Left kidney (tissue), 8 donors: ENCODE measurements at places on chromosomes 1 and 21.

DNA sequence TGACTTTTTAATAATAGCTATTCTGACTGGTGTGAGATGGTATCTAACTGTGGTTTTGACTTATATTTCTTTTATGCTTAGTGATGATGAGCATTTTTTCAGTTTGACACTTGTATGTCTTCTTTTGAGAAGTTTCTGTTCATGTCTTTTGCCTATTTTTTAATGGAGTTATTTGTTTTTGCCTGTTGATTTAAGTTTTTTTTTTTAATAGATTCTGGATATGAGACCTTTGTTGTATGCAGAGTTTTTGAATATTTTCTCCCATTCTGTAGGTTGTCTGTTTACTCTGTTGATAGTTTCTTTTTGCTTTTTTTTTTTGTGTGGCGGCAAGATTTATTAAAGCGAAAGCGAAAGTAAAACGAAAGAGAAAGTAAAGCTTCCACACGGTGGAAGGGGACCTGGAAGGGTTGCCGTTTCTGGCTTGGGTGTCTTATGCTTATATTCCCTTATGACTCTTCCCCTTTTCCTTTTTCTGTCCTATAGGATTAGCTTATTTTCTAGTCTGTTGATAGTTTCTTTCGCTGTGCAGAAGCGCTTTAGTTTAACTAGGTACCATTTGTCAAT, 67.6 kb downstream of the TBX19 start:
- no peak for DNase-seq

- no peak for DNase-seq
Observed at GRCh38 chr1:88275259-88275862, 408.7 kb upstream of the PKN2 start.

DNA sequence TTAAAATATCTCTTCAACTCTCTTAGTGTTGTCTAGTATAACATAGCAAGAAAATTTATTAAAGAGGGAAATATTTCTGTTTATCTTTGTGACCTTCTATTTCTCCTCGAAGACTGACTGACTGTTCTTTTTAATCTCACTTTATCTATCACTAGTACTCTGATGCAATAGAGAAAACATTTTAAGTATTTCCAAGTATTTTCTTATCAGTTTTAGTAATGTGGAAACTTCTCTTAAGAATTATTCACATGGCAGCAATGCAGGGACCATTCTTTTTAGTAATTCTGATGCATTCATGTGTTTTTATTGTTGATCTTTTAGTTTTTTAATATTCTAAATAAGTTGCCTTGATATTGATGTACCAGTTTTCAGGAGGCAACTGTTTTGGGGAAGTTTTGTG, 115.7 kb downstream of the NEK7 start:
- no peak for DNase-seq

- DNase-seq: no peak
Observed at GRCh38 chr1:87965193-87965592, 636.5 kb downstream of the LMO4 start.

DNA sequence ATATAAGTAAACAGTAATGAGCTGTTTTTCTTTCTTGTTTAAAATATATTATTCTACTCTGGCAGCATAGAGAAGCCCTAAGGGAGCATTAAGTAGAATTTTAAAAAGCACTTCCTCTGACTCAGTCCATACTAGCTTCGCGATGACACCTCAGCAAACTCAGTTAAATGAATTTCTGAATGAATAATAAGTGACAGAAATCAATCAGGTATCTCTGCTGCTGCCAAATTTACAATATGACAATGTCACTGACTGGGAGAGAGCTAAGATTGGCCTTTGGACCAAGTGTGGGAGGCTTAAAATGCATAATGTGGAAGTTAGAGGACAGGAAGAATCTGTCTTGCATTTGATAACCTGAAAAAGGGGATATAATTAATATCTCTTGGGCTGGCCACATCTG, 296.1 kb downstream of the HHIPL2 start:
- DNase-seq: no peak

DNA sequence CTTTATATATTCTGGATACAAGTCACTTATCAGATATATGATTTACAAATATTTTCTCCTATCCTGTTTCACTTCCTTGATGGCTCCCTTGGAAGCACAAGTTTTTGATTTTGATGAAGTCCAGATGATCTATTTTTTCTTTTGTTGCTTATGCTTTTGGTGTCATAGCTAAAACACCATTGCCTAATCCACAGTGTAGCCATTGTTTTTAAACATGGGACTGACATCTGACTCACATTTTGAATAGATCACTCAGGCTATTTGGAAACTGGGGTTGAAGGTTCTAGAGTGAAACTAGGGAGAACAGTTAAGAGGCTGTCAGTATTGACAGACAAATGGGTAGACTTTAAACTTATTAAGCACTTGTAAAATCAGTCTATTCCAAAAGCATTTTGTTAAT, 16.6 kb downstream of the AK4 start:
- DNase-seq: no peak

- DNase-seq: no peak
Observed at GRCh38 chr1:182641561-182641960, 37.4 kb upstream of the RGS16 start.

GRCh38 chr1:223833948-223834347, 11.8 kb downstream of the TP53BP2 start:
- DNase-seq: no peak

DNA sequence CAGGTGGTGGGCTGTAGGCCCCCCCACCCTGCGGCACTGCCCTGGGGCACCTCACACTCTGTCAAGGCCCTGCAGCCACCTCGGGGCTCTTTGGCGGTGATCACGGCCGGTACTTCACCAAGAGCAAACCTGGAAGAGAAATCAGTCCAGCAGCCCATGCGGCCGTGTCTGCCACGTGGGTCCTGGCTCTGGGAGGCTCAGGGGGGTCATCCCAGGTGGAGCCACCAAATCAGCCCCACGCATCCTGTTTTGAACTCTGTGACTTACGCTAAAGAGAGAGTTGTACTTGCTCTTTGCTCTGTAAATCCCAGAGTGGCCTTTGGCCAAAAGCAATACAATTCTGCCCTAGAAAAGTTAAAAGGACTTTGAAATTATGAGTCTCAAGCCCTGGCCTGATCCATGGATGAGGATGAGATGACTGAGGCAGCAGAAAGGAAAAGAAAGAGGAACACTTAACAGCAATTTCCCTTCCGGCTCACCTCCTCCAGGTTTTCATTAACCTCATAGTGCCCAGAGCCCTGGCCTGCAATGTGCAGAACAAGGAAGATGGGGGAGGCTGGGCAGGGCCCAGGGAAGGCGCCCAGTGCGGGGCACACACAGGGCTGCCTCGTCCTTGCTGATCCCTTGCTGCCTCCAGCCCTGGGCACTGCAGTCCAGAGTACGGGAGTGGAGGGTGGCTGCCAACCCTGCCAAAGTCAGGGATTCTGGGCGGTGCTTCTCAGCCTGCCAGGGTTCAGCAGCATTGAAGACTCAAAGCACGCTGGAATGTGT, 337.0 kb downstream of the MATN1 start:
- DNase-seq: no peak

DNA sequence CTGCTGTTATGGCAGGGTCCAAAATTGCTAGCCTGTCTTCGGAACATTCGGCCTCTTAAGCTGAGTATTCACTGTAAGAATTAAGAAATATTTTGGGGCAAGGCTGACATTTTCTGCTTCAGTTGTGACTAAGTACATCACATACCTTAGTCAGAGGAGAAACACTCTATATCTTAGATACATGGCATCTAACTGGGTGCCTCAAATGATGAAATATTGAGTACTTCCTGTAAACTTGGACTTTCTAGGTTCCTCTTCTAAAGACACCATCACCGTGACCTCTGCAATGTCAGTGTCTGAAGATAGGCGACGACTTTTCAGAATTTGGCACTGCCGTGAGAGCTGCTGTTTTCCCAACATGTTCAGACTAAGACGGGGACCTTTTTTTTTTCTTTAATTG, 65.6 kb downstream of the PCBP3 start:
- no peak for DNase-seq

- DNase-seq: no peak
Observed at GRCh38 chr1:244761279-244761678, 74.2 kb upstream of the COX20 start.

- no peak for DNase-seq
Observed at GRCh38 chr1:112599477-112599876, 19.5 kb downstream of the ST7L start.

DNA sequence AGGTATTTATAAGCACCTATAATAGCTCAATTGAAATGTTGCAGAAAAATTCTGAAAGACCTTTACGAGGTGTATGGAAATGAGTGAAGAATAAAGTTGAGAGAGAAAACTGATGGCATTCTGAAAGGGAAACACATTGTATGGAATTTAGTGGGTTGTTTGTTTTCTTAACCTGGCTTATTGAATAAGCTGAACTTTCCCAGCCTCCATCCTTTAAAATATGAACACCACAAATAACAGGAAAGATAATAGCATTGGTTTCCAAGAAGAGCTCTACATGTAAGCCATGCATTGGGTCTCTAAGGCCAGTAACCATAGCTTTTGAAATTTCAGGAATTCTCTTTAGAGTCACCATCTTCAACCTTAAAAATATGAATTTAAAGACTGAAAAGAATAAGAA, 709.0 kb downstream of the USP25 start:
- no peak for DNase-seq

GRCh38 chr21:35328856-35329455, 279.9 kb upstream of the RUNX1 start:
- no peak for DNase-seq

GRCh38 chr1:191483988-191484387, 674.3 kb upstream of the RGS18 start:
- DNase-seq: no peak

DNA sequence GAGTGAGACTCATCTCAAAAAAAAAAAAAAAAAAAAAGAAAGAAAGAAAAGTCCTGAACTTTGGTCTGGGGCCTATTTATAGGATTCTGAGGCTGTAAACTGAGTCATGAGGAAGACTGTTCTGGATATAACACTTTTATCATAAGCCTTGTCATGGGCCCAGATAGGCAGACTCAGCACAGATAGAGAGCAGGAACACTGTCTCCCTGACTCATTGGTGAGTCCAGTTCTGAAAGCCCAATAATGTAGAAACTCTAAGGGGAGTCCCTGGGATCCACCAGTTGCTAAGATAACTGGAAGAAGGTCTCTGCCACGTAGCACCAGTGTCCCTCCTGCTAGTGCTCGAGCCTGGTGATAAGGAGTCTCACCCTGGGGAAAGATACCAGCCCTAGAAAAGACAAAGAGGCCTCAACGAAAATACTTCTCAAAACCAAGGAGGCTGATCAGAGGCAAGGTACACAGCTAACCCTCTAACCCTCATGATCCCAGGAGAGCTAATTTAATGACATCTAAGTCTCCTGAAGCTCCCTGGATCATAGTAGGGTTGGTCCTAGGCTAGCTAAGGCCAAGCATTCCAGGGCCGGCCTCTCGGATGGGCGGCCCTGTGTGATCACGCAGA, 43.5 kb downstream of the LPAR3 start:
- no peak for DNase-seq

GRCh38 chr1:227733751-227734545, 1.2 kb downstream of the JMJD4 start:
- no peak for DNase-seq

- no peak for DNase-seq
Observed at GRCh38 chr1:54859700-54860391, 27.1 kb downstream of the DHCR24 start.

DNA sequence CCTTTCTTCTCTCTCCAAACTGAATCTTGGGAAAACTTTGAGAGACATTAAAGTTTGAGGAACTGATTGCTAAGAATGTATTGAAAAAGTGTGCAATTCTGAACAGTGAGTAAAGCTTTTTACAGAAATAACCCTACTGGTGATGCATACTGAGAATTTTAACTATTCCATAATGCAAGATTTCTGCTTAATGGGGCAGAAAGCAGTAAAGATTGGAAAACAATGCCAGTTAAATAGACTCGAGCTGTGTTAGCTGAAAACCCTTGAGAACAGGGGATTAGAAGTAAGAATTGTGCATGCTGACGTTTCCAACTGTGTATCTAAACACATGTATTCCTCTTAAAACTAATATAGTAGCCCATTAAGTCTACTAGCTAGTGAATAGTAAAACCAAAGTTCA, 1500.2 kb upstream of the PRMT6 start:
- DNase-seq: no peak

DNA sequence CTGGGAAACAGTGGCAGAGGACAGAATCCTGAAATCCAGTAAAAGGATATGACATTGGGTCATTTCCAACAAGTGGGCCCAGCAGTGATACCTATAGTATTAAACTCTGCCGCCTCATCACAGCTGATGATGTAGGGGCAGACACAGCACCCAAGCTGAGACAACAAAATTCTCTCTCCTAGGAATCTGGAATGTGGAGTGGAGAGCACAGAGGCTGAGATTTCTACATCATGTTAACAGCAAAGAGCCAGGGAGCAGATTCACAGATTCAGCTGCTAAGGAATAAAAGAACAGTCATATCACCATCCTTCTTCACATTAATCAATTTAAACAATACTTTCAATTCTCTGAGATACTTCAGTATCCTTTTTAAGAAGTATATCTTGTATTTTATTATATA, 61.9 kb downstream of the CRP start:
- DNase-seq: no peak

GRCh38 chr1:230592848-230593414, 49.4 kb upstream of the COG2 start:
- no peak for DNase-seq

GRCh38 chr1:67515324-67516080, 85.3 kb upstream of the SERBP1 start:
- no peak for DNase-seq

DNA sequence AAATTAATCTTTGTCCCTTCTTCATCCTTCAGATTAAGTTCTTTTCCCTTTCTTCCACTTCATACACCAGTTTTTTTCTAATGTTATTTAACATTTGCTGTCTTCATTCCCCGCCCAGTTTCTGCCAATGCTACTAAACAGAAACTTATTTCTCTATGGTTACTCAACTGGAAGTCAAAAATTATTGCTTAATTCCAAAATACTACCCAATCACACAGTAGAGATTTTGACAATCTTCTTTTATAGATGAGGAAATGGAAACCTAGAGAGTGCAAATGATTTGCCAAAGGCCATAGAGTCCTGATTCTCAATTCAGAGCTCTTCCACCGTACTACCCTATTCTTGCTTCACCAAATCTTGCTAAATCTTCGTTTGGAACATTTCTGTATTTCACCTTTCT, 58.1 kb upstream of the SH3GLB1 start:
- no peak for DNase-seq

GRCh38 chr1:93331412-93331811, 14.3 kb upstream of the DR1 start:
- no peak for DNase-seq

GRCh38 chr1:100734676-100735075, 15.1 kb downstream of the VCAM1 start:
- DNase-seq: peak; percentile 41
